ENCODE measurements at places on chromosomes 2 and 18.

GRCh38 chr2:47346-47725, 1.0 kb upstream of the FAM110C start:
- DNase-seq, result no peak

GRCh38 chr2:143264851-143265250, 135.6 kb downstream of the ARHGAP15 start:
- DNase-seq, result no peak

DNA sequence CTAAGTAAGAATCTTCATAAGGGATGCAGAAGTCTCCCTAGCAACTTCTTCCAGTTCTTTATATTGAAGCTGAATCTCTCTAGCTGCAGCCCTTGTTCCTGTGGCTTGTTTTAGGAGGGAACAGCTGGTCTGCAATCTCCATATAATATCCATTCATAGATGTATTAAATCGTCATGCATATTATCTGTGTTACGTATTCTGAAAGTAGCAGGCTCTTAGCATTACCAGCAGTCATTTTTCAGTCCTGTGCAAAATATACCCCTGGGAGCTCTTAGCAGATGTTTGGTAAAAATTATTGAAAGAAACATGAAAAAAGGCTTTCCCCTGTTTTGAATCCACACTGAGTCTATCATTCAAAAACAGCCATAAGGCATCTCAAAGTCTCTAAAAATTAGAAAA, 385.3 kb downstream of the IRS1 start:
- DNase-seq, result no peak

- DNase-seq, result no peak
These were observed 475.2 kb upstream of the UBE2E3 start for GRCh38 chr2:180505203-180505602.

DNA sequence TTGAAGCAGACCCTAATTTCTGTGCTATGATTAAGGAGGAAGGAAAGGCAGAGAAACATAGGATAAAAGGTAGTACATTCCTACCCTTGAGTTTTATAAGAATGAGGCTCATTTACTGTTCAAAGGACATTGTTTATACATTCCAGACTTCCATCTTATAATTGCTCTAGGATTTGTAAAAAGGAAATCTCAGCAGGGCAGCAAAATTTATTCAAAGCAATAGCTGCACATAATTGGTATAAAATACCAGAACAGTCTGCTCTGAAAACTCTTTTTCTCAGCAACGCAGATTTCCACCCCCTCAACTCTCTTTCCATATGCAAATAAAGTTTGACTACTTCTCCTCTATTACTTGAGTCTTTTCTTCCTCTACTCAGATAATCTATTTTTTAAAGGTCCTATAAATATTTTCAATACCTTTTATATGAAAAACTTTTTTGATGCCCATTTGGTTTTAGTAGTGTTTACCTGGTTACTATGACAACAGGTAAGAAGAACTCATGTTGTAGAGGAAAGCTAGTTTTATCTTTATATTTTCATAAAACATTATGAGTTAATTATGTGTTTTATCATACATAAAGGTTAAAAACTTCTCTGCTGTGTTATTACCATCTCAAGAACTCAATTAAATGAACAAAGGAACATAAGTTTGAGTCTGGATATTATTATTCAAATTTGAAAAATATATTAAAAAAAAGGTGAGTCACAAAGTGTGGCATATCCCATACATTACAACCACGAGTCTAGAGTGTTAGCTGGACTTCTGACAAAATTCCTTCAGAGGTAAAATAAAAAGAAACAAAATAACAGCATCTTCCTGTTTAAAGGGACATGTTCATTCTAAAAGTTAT, 19.9 kb downstream of the RBMS1 start:
- no peak for DNase-seq

DNA sequence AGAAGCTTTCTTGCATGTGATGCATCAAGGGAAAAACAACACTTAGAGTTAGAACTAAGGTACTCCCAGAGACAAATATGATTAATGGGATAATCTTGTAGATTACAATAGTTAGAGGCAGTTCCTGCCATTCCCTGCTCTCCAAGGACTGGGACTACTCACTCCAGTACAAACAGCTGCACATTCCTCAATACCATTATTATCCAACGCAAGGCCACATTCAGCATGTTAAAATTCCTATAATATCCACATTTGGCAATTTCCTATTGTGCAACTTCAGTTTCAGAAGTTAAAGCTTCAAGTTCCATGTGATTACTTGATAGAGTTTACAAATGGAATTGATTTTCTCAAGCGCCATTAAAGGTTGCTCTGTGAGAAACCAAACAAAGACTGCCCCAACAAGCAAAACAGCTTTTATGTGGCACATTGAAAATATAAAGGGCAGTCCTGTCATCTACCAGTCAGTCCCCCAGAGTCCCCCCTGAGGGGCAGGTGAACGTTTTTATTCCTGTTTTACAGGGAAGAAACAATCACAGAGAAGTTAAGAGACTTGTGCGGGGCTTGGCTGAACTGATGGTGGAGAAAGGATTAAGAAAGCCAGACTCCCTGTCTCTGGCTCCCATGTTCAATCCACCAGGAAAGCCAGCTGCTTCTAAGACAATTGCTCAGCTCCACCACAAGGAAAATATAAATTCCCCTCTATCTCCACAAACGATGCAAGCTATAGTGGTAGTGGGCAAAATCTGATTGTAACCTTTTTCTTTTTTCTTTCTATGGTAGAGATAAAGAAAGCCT, 72.6 kb downstream of the TXNL1 start:
- DNase-seq, result no peak

- no peak for DNase-seq
These were observed 19.1 kb downstream of the MSH2 start for GRCh38 chr2:47422016-47422415.

GRCh38 chr2:210901326-210901725, 344.9 kb downstream of the CPS1 start:
- no peak for DNase-seq

DNA sequence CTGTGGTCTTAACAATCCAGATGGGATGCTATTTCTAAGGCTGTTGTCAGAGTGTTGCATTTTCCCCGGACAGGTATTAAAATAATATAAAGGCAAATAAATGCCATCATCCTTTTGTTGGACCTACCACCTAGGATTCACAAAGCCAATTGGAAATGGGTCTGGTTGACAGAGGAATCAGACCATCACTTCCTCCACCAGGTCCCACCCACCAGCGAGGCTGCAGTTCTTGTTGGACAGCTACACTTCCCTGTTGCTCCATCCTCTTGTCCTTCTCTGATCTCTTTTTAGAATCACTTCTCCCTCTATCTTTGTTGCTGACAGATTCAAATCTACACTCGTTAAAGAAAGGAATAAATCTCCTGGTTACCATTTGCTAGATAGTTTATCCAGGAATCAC, 1.1 kb downstream of the TMEM169 start:
- peak; percentile 76 for DNase-seq

DNA sequence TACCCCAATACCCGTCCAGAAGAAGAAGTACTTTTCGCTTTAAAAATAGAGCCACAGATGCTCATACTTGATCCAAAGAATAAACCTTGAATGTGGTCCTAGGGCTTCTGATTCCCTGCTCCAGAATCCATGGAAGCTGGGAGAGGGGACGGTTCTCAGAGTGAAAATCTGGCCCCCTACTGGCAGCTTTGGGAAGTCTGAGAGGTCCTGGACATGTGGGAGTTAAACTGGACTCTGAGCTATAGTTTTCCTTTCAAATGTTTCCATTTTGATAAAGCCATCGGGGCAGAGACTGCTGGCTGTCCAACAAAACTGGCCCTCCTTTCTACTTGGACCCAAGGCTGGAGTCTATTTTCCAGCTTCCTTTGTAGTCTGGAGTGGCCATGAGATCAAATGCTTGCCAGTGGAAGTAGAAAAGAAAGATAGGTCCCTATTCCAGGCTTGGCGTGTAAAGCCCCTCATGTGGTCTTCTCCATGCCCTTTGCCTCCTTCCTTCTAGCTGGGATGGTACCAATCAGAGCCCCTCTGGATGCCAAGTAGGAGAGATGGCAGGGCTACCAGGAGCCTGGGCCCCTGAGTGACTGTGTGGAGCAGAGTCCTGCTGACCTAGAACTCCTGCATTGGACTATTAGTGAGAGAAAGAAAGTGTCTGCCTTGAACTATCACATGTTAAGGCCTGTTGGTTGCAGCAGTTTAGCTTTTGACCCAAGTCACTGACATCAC, 37.7 kb upstream of the TBC1D8 start:
- DNase-seq, result no peak

- DNase-seq, result no peak
These were observed 83.6 kb upstream of the CYP1B1 start for GRCh38 chr2:38159597-38159996.

DNA sequence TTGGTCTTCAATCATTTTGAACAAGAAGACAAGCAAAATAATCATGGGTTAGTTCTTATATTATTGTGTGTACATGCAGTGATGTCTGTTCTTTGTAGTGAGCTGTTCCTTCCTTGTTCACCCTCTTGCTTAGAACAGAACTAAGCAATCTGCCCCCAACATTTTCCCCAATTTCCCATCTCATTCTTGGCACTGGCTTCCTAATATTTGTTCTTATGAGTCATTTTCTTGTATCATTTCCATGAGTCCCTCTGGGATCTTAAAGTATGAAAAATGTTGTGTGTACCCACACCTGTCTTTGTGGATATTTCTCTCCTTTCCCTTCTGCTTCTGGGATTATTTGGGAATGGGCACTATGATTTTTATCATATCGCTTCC, 3.5 kb upstream of the IL1B start:
- DNase-seq, result no peak

GRCh38 chr18:27004056-27004829, 138.7 kb upstream of the AQP4 start:
- DNase-seq, result no peak

GRCh38 chr2:111944531-111945210, 46.3 kb downstream of the MERTK start:
- no peak for DNase-seq

DNA sequence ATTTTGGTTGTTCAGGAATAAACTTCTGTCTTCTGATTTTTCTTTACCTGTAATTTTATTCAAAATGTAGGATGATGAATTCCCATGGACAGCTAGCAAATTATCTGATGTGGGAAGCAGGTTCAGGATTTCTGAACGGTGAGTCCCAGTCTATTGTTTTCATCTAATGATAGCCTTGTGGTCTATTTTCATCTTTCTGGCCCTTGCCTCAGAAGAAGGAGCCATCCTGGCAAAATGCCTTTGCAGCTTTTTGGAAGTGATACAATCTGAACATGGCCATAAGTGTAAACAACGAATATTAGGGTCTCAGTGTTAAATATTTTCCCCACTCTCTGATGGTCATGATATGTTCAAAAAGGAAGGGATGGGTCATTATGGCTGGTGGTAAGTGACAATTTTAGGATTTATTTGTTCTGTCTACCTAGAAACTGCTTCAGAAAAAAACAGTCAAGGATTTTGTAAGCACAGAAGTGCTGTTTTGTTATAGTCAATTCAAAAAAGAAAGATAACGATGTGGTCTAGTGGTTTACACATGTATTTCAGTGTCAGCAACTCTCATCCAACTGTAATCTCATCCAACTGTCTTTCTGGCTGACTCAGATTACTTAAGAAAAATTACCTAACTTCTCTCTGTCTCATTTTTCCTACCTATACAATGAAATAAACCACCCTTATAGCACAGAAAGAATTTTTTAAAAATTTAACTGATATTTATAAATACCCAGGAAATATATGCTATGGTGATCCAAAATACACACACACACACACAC, 272.6 kb upstream of the ERBB4 start:
- DNase-seq, result no peak

DNA sequence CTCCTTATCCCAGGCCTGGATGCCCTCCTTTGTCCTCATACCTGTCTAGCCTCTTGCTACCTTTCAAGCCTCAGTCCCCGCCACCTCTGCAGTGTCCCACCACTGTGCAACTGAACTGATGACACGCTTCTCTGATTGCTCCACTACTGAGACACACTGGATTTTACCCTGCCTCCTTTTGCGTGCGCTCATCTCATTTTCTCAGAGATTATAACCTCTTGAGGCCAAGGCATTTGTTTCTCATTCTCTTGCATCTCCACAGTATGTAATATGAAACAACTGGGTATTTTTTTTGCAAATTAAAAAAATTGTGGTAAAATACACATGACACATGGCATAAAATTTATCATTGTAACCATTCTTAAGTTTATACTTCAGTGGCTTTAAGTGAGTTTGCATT, 95.4 kb downstream of the PRKCE start:
- DNase-seq, result no peak

DNA sequence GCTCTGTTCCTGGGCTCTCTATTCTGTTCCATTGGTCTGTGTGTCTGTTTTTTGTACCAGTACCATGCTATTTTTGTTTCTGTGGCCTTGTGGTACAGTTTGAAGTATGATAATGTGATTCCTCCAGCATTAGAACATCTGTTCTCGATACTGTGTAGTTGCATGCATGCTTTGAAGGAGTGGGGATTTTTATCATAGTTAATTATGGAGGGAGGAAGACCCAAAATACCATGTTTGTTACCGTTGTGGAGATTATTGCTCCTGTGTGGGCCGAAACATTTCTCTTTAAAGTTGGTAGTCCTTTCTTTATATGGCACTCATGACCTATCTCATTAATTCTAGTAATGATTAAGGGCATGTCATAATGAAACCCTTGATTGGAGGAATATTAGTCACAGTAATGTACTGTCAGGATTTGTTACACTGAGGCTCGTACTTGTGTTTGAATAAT, 87.6 kb downstream of the TTC27 start:
- DNase-seq, result no peak

- no peak for DNase-seq
These were observed 98.9 kb upstream of the ITGB6 start for GRCh38 chr2:160298960-160299359.

DNA sequence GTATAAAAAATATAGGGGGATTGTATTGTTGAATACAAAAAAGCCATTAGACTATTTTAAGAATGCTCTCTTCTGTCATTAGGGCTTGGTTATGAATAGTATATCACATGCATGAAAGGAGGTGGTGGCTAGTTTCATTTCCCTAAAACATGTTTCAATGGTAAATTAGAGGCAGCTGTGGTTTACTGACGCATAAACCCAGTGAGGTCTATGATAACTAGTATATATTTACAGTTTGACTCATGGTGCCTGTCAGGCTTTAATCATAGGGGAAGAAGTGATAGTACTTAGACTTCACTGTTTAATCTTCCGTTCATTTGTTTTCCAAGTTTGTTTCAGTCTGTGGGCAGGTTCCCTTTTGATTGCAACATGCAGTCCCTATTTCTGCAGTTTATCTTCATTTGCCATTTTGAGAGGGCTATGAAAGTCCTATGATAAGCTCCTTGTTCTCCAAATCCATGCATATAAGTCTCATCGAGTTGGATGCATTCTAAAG, 55.1 kb upstream of the MAP4K3 start:
- DNase-seq, result peak; percentile 87

GRCh38 chr2:24731040-24731439, 62.2 kb downstream of the PTRHD1 start:
- no peak for DNase-seq

DNA sequence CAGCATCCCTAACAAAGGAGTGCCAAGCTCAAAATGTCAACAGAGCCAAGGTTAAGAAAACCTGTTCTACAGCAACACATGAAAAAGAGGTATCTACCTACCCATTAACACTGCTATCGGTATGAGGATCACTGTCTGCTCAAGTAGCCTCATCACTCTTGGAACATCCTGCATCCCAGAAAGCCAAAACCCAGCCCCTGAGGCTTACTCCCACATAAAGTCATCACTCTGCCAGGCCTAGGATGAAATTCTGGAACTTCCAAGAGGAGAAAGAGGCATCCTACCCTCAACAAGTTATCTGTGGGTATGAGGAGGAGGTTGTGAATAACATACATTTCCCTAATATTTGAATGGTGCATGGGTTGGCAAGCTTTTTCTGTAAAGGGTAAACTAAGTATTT, 25.5 kb downstream of the CDH2 start:
- DNase-seq, result no peak
